ENCODE measurements at places on chromosomes 11 and 22.

GRCh38 chr11:74699615-74700396, 31.4 kb downstream of the CHRDL2 start:
- no peak for DNase-seq

DNA sequence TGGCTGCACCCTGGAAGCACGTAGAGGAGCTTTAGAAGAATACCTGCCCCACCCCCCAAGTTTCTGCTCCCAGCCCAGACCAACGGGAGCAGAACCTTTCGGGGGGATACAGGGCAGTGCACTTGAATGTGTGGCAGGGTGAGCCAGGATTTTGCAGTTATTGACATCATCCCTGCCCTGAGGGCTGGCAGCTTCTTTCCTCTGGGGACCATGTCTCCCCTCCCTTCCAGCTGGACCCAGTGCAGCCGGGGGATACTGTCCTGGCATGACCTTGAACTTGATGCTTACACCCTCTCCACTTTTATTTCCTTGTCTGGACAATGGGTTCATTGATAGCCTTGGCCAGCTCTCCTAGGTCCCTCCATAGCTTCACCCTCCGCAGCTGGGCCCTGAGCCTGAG, 4.1 kb upstream of the CABP7 start:
- DNase-seq = no peak

- DNase-seq = no peak
Observed at GRCh38 chr11:27237643-27238042, 125.4 kb downstream of the CCDC34 start.

DNA sequence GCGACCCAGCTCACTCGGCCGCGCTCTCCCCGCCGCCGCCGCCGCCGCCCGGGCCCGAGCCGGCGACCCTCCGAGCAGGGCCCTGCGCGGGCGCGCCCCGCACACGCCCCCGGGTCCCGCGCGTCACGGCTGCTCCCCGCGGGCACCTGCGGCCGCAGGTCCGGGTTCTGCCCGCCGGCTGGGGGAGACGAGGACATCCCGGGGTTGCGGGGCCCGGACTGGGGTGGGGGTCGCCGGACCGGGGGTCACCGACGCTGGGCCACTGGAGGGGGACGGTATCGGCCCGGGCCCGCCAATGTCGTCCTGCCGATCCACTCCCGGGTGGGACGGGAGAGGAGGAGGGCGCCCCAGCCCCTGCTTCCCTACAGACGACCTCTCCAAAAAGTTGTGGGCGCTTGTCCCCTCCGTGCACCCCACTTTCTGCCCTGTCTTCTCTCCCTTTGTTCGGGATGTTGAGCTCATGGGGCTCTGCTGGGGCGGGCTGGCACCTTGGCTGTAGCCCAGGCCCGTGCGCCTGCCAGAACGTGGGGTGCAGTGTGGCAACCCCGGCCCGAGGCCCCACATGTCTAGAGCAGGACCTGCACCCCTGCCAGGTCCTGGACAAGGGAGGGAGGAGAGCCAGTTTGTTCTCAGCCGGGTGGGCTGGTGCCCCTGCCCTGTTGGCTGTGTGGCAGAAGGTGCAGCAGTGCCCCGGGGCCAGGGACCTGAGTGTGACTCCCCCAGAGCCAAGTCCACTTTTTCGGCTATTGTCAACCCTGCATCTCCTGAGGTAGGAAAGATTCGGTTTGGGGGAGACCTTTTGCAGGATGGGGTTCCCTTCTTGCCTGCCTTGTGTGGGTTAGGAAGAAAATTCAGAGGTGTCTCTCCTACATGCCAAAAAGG, 40.2 kb upstream of the CELSR1 start:
- no peak for DNase-seq

DNA sequence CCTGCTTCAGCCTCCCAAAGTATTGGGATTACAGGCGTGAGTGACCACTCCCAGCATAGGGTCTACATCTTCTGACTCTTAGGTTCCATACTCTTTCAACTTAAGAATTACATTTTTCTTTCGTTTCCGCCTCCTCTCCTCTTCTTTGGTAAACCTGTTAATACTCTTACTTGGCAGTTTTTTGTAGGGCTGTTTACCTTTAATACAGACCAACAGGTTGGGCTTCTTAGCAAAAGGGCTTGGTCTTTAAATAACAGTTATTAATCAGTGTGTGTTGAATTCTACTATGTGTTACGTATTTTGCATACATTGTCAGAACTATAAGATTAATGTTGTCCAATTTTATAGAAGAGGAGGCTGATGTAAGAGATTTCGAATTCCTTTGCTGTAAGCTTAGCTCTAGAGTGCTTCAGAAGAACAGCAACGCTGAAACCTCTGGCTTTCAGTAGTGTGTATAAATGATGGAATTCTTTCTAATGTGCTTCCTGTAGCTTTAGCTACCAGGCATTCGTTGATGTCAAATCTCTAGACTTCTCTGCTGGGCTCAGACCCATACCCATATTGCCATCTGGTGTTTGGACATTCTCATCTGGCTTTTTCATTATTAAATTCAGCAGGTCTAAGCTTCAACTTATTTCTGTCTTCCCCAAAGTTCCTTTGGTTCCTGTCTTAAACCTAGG, 3.1 kb downstream of the FDX1 start:
- DNase-seq = no peak

- DNase-seq = no peak
Observed at GRCh38 chr11:14894657-14895598, 2.9 kb upstream of the CYP2R1 start.

- no peak for DNase-seq
Observed at GRCh38 chr11:23769214-23769613, 727.6 kb upstream of the LUZP2 start.

DNA sequence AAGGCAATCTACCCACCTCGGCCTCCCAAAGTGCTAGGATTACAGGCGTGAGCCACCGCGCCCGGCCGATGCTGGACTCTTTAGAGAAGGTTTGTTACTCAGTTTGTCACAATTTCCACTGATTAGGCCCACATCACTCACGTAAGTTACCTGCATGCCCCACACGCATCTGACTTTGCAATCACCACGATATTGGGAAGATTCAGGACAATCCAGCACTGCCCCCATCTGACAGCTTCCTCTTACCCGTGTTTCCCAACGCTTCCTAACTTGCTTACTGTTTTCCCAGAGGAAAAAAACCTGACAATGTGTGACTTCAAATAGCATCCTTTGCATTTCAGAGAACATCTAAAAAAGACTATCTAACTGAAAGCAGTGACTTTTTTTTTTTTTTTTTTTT, 21.8 kb upstream of the EIF3M start:
- DNase-seq = no peak

- DNase-seq = no peak
Observed at GRCh38 chr11:121596195-121597155, 143.7 kb upstream of the SORL1-AS1 start.

DNA sequence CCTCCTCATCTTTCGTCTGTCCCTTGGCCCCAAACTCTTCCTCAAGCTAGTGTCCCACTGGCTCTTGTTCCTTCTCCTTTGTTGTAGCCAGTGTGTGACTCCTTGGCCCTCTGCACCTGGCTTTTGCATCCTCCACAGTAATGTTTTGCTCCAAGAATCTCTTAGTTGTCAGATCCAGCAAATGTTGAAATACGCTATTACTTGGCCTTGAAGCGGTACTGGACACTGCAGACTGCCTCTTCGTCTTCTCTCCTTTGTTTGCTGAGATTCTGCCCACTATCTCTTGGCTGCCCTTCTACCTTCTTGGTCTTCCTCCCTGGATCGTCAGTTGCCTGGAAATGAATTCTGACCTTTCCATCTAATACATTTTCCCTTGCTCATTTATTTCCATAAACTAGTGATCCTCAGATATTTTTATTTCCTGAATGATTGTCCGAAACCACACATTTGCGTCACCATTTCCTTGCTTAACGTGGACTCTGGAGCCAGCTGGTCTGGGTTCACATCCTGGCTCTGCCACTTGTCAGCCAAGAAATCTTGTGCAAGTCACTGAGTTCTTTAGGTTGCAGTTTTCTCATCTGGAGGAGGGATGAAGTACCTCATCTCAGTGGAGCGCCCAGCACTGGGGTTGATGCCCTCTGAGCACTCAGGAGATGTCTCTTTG, 113.6 kb downstream of the LDLRAD3 start:
- no peak for DNase-seq

GRCh38 chr11:130726234-130727037, 189.8 kb downstream of the SNX19 start:
- no peak for DNase-seq

GRCh38 chr11:81725701-81726100, 1008.0 kb downstream of the FAM181B start:
- no peak for DNase-seq

DNA sequence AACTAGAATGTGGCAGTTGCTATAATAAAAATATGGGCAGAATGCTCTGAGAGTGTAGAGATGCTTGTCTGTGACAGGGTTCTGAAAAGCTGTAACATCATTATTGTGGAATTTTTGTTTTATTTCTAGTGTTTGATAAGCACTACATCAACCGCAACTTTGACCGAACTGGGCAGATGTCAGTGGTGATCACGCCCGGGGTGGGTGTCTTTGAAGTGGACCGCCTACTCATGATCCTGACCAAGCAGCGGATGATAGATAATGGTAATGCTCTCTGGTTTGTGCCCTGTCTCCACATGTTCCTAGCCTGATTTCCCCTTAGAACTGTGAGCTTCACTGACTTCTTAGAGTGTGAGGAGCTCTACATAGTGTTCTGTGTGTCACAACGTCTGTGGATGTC, 48.8 kb downstream of the DEPDC5 start:
- DNase-seq = no peak

DNA sequence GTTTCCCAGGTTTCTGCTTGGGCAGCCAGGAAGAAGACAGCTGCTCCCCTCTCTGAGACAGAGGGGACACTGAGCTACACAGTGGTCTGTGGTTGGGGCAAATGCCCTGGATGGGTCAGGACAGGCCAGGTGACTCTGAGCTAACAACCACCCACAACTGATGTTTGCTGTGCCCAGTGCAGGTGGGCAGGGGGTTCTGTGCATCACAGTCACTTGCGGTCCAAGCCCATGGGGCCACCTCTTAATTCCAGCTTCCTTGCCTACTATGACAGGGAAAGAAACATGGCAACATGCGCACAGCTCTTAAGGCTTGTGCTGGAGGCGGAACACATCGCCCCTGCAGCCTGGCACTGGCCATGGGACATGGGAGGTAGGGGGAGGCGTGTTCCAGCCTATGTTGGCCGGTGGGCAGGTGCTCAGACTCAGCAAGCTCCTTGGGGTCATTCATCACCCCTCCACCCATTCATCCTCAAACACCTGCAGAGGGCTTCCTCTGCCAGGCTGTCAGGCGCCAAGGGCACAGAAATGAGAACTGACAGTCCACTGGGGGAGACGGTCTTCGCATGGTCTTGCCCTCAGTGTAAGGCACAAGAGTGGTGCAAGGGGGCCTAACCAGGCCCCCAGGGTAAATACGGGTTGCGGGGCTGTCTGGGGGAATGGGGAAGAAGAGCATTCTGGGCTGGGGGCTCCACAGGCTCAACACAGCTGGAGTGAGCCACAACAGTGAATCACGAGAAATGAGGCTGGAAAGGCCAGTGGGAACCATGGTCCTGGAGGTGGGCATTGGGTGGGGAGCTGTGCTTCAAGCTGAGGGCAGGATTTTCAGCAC, 55.6 kb downstream of the ARFGAP3 start:
- no peak for DNase-seq

GRCh38 chr11:31045335-31045734, 324.2 kb downstream of the DCDC1 start:
- no peak for DNase-seq

DNA sequence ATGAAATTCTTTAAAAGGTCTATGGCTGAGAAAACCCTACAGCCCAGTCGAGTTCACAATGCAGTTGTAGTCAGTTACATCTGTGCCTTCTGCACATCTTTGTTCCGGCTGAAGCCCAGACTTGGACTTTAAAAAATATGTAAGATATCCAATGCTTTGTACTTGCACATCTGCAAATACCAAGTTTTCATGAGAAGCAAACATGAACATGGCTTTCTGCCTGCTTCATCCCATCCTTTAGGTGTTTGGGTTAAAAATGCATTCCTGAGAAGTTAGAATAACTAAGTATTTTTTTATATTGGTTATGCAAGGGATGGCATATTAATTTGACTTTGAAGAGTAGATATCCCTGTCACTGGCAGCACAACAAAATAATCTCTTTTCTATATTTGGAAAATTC, 528.4 kb downstream of the METTL15 start:
- no peak for DNase-seq

DNA sequence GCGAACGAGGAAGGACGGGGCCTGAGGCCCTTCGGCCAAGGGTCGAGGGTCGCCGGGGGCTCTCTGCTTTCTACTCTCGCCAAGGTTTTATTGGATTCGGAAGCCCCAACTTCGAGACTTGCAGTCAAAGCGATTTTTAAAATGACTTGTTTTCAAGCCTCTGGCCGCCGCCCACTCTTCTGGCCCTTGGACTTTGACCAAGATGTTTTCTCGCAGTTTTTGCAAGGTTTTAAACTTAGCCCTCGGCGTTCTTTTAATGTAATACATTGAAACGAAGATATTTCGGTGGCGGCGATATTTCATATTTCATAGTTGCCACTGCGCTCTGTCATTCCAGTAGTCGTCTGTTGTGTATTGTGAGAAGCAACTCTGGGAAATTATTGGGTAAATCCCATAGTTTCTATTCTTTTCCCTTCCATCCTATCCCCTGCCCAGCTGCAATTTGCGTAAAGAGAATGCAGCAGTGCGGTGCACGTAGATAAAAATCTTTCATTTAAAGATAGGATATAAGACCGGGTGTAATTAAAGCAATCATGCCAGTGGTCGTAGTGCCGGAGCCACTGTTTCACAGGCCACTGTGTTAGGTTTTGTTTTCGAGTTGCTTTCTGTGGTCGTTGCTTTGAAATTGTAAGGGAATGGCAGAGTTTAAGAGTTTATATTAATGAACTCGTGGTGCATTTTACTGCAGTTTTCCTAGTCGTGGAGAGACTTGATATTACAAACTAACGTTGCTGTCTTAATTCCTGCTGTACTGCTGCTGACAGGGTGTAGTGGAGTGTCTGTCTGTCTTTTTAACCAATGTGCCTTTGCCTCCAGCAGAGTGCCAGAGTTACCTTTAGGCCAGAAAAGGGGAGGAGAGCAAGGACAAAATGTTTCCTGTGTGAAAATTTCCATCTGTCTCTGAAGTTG, 702 bp downstream of the BIRC2 start:
- no peak for DNase-seq

DNA sequence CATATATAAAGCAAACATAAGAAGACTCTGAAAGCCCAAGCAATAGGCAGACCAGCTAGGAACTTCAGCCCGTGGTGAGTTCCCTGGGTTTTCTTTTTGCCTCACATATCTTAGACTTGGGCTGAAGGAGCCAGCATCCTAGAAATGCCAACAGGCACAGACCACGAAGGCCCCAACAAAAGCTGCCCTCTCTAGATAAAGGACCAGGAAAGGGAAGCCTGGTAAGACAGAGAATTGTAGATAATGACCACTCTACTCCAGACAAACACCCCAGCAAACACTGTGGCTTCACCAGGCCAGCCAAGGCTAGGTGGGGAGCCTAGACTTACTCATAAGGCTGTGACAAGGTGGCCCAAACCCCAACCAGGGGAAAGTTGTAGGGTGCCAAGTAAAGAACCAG, 11.2 kb downstream of the GAL start:
- DNase-seq = no peak

- DNase-seq = no peak
Observed at GRCh38 chr11:120306519-120307242, 18.4 kb upstream of the TLCD5 start.

DNA sequence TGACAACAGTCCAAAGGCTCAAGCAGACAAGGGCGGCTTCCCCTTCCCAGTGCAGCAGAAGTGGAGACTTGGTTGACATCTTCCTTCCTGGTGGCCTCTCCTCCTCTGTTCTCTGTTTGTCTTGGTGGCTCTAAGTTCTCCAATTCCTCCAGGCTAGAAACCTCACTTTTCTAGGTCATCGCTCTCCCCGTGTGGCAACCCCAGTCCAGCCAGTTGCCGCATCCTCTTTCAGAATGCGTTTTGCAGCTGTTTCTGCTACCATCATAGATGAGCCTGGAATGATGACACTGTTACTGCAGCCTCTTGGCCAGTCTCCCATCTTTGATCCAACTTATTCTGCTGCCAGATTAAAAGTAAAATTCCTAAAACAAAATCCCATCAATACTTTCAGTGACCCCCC, 201.5 kb downstream of the TRIM29 start:
- DNase-seq = no peak
